Adrenal gland (tissue), 19 donors: ENCODE measurements at places on chromosomes 2 and 18. TPM values are rescaled to one million over a fixed set of nuclear protein-coding genes. Genes with fewer than 3 reads are reported as not detected.
A peak's percentile ranks its signal among the peaks of the same experiment; 100 is the strongest.

GRCh38 chr18:76981396-76981968 is 151.1 kb downstream of the MBP start:
- no peak overlapping the region for H3K27ac ChIP-seq
- no peak overlapping the region for H3K4me3 ChIP-seq
- no peak for DNase-seq
- no peaks in the 10 kb centered on the region for H3K4me1 ChIP-seq
- H3K27me3 ChIP-seq = no peaks in the 10 kb centered on the region

DNA sequence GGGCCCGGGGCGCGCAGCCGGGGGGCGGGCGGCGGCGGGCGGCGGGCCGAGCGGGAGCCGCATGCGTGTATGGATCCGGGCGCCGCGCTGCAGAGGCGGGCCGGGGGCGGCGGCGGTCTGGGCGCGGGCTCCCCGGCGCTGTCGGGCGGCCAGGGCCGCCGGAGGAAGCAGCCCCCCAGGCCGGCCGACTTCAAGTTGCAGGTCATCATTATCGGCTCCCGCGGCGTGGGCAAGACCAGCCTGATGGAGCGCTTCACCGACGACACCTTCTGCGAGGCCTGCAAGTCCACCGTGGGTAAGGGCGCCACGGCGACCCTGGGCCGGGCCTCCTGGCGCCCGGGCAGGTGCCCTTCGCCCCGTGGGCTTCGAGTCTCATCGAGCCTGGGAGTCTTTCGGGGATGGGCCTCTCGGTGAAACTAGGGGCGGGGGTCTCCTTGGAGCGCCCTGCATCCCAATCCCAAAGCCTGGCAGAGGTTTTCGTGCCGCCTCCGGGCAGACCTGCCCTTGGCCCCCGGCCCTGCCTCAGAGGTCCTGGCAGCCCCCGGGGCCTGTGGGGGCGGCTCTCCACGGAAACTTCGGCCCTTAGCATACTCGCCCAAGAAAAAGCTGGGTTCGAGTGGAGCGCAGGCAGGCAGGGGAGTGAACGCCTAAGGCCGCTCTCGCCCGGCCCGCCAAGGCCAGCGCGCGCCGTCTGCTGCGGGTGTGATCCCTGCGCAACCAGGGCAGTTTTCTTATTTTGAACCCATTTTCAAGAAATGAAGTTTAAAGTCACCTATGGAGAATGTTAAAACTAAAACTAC is 622 bp downstream of the RAB12 start:
- no peaks in the 10 kb centered on the region for H3K27me3 ChIP-seq
- H3K4me3 ChIP-seq = peak overlapping the region; percentile 98
- peak; percentile 39 for DNase-seq
- peak overlapping the region; percentile 76 for H3K27ac ChIP-seq

DNA sequence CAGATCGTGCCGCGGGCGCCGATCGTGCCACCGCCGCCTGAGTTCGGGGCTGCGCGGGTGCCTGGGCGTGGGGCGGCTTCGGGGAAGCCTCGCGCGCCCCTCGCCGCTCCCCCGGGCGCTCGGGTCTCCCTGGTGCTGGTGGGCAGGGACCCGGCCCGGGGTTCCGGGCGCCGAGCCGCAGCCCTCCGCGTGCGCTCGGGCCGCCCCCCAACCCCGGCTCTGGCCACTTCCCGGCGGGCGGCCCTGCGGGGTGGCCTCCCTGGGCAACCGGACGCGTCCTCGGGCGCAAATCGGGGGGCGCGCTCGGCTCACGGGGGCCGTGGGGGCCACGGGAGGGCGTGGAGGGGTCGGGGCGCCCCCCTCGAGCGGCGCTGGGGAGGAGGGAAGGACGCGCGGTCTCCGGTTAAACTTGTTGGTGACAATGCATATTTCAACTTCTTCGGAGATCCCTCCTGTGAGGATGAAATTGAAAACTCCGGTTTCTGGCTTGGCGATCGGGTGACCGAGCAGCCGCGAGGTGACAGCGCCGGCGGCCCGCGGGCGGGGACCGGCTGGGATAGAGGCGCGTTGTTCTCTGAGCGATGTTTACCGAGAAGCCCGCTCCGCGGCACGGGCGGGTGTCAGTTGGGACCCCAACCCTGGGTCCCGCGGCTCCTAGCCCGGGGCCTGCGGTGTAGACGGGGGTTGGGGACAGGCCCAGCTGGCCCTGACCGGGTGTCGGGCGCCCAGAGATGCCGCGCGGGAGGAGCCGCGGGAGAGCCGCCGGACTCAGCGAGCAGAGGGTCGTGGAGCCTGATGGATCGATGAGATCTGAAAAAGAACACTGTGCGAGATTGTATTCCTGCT is 676 bp downstream of the SH3BP4 start:
- peak; percentile 42 for DNase-seq
- H3K4me3 ChIP-seq = no peak overlapping the region
- H3K36me3 ChIP-seq = no peaks in the 10 kb centered on the region
- no peaks in the 10 kb centered on the region for H3K27me3 ChIP-seq
- peak overlapping the region; percentile 46 for H3K27ac ChIP-seq

- no peaks in the 10 kb centered on the region for H3K36me3 ChIP-seq
- H3K4me3 ChIP-seq = no peak overlapping the region
- no peak overlapping the region for H3K27ac ChIP-seq
- H3K27me3 ChIP-seq = no peaks in the 10 kb centered on the region
These were observed 30.3 kb downstream of the PROC start for GRCh38 chr2:127448526-127448925.

DNA sequence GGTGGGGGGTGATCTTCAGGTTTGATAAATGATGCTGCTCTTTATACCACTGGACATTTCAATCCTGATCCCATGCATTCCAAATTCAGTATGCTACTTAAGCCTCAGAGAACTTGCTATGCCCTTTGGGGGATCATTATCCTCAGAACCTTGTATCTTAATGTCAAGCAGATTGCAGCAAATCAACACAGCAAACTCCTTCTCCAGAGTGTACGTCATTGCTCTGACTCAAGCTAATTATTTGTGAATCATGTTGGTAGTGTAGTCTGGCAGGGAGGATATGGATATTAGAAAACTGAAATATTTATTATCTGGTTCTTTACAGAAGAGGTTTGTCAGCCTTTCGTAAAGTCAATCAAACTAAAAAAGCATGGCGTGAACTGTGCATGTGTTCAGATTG is 562.5 kb upstream of the FAM98A start:
- no peak for DNase-seq
- H3K27me3 ChIP-seq = no peaks in the 10 kb centered on the region
- H3K36me3 ChIP-seq = no peaks in the 10 kb centered on the region
- H3K4me3 ChIP-seq = no peak overlapping the region

The DTNA gene
- 24.8 TPM for total RNA-seq

DNA sequence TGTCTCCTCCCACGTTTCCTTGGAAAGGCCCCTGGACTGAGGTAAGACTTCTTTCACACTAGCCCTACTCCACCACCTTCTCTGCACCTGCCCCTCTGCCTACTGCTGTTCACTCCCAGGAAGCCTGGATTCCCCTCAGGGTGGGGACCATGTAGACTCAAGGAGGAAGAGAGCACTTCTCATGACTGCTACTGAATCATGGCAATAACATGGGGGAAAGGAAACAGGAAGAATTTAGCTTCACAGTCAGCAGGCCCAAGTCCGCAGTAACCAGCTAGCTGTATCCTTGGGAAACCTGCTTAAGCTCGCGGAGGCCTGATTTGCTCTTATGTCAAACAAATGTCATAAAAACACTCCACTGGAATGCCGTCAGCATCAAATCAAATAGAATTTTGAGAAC is 126.2 kb upstream of the CAPN13 start:
- no peaks in the 10 kb centered on the region for H3K4me1 ChIP-seq
- no peak overlapping the region for H3K27ac ChIP-seq
- no peaks in the 10 kb centered on the region for H3K27me3 ChIP-seq

DNA sequence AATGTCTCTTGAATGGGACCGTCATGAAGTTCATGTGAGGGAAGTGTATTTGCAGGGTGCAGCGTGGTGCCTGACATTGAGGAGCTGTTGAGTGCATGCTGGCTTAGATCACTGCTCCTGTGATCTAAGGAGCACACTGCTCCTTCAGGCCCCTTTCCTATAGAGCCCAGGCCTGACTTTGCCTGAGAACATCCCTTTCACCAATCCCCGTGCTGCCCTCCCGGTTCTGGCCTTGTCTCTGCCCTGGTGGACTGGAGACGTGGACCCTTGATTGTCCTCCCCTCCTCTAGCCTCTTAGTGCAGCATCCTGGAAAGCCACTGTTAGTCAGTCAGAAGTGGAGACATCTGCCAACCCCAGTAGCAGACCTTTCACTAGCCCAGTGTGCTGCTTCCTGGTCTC is 323.6 kb upstream of the HS6ST1 start:
- peak; percentile 30 for DNase-seq
- H3K4me3 ChIP-seq = no peak overlapping the region
- H3K27me3 ChIP-seq = no peaks in the 10 kb centered on the region
- H3K4me1 ChIP-seq = no peaks in the 10 kb centered on the region

The SERPINB12 gene
- not detected for total RNA-seq

The KCNG2 gene
- 0.50 TPM for total RNA-seq

The TXNDC2 gene
- 0.21 TPM for total RNA-seq

DNA sequence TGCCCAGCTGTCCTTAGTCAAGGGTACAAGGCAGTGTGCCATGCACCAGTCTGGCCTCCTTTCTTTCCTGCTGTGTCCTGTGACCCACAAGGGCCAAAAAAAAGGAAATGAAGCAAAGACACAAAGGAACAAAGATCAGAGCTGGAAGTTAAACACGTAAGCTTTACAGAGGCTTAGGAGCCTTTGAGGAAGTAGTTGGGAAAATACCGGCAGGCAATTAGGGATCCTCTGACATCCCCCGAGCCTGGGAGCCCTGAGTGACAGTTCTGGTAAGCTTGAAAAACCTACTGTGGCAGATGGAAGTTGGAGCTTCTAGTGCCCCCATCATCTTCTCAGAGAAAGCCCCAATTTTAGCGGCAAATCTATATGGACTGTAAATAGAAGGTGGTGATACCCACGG is 78.5 kb downstream of the SPRED2 start:
- H3K27ac ChIP-seq = no peak overlapping the region
- peaks cover 49% of the 10 kb centered on the region for H3K4me1 ChIP-seq
- H3K36me3 ChIP-seq = no peaks in the 10 kb centered on the region
- no peaks in the 10 kb centered on the region for H3K27me3 ChIP-seq
- no peak overlapping the region for H3K4me3 ChIP-seq

The CYTIP gene
- 5.4 TPM for total RNA-seq

GRCh38 chr2:63059793-63060471 is 9.3 kb downstream of the OTX1 start:
- peaks cover 95% of the 10 kb centered on the region for H3K27me3 ChIP-seq
- H3K4me3 ChIP-seq = no peak overlapping the region
- H3K4me1 ChIP-seq = peaks cover 6% of the 10 kb centered on the region
- DNase-seq = no peak
- no peak overlapping the region for H3K27ac ChIP-seq

- no peak overlapping the region for H3K4me3 ChIP-seq
- no peaks in the 10 kb centered on the region for H3K36me3 ChIP-seq
- DNase-seq = no peak
- no peaks in the 10 kb centered on the region for H3K4me1 ChIP-seq
These were observed 127.0 kb upstream of the PKDCC start for GRCh38 chr2:41920812-41921211.

The VWC2L gene
- 0.28 TPM for total RNA-seq

GRCh38 chr2:68319398-68320117 is at the start of gene CNRIP1:
Gene CNRIP1, minus strand, starts transcription at chr2:68319949. Its CDS starts 549 bp downstream, at chr2:68319400.
- DNase-seq = peak; percentile 60
- H3K36me3 ChIP-seq = no peaks in the 10 kb centered on the region
- peak within 1 kb of the TSS; percentile 51 for H3K4me3 ChIP-seq
- no peaks in the 10 kb centered on the region for H3K27me3 ChIP-seq

The SERPINB10 gene
- not detected for total RNA-seq

DNA sequence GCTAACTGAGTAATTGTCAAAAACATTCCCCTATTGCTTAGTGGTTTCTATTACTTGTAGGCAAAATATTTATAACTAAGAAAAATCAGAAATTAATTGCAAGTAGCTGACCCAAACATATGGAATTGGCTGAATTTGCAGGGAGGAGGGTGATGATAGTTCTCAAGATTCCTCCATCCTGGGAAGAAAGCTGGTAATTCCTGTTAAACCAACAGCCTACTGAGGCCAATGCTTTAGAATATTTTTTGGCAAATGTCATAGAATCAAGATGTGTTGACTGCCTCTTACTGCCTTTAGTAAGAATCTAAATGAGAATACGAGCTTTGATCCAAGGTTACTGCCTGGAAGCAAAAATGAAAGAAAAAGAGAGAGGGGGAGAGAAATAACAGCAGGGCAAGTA is 120.0 kb downstream of the COL6A3 start:
- no peaks in the 10 kb centered on the region for H3K27me3 ChIP-seq
- no peak for DNase-seq
- no peak overlapping the region for H3K4me3 ChIP-seq
- H3K4me1 ChIP-seq = peaks cover 50% of the 10 kb centered on the region

The ALPG gene
- not detected for total RNA-seq

The COL4A3 gene
- 19.0 TPM for total RNA-seq

DNA sequence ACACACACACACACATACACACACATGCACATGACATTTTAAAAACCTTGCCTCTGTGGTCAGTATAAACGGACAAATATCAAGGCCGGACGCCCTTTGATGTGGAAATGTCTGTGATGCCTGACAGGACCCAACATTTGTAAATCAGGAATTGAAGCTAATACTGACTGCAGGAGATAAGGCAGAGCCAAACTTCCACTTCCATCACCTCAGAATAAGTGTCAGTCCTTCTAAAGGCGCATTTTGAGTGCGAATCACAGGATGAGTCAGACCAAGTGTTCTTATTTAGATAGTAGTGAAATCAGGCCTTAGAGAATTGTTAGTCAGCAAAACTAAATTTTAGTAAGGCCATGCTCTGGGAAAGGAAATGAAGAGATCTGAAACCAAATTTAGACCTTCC is 211.7 kb upstream of the LRATD1 start:
- no peak overlapping the region for H3K27ac ChIP-seq
- no peaks in the 10 kb centered on the region for H3K36me3 ChIP-seq
- no peaks in the 10 kb centered on the region for H3K27me3 ChIP-seq
- DNase-seq = no peak
- H3K4me1 ChIP-seq = no peaks in the 10 kb centered on the region

The GYPC gene
- total RNA-seq = 84.3 TPM

DNA sequence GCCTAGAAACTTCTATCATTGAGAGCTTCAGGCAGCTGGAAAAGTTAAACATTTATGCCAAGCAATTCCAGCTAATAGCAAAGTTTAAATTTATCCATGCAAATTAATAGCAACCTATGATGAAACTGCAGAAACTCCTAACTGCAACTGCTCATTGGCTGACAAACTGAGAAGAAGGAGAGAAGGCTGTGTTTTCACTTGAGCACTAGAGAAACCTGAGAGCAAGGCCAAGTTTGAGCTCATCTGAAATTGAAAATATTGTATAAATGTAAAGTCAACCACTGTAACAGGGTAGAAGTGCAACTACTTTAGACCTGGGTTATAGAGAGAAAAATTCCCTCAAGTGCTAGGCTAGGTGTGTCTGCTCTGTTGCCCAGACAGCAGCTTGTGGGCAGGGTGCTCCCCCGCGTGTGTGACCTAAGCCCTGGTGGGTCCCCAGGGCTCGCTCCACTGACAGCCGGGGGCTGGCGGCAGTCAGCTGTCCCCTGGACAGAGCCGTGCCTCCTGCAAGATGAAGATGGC is 50.2 kb downstream of the CABYR start:
- no peak for DNase-seq
- peaks cover 7% of the 10 kb centered on the region for H3K4me1 ChIP-seq
- no peak overlapping the region for H3K4me3 ChIP-seq
- H3K36me3 ChIP-seq = no peaks in the 10 kb centered on the region
- no peaks in the 10 kb centered on the region for H3K27me3 ChIP-seq

The SCN3A gene
- total RNA-seq = 4.0 TPM

The SLC11A1 gene
- 83.6 TPM for total RNA-seq

GRCh38 chr18:74446631-74447403 is 10.3 kb downstream of the DIPK1C start:
- no peak overlapping the region for H3K4me3 ChIP-seq
- H3K36me3 ChIP-seq = no peaks in the 10 kb centered on the region
- peaks cover 3% of the 10 kb centered on the region for H3K27me3 ChIP-seq
- H3K4me1 ChIP-seq = no peaks in the 10 kb centered on the region
- no peak overlapping the region for H3K27ac ChIP-seq
